ENCODE measurements at places on chromosomes 5 and 9. TPM values are rescaled to one million over a fixed set of nuclear protein-coding genes. Genes with fewer than 3 reads are reported as not detected.

Gene FEM1C
- 14.3 TPM for total RNA-seq

- DNase-seq: no peak
Measured at GRCh38 chr5:41364346-41364745, 146.1 kb downstream of the PLCXD3 start.

DNA sequence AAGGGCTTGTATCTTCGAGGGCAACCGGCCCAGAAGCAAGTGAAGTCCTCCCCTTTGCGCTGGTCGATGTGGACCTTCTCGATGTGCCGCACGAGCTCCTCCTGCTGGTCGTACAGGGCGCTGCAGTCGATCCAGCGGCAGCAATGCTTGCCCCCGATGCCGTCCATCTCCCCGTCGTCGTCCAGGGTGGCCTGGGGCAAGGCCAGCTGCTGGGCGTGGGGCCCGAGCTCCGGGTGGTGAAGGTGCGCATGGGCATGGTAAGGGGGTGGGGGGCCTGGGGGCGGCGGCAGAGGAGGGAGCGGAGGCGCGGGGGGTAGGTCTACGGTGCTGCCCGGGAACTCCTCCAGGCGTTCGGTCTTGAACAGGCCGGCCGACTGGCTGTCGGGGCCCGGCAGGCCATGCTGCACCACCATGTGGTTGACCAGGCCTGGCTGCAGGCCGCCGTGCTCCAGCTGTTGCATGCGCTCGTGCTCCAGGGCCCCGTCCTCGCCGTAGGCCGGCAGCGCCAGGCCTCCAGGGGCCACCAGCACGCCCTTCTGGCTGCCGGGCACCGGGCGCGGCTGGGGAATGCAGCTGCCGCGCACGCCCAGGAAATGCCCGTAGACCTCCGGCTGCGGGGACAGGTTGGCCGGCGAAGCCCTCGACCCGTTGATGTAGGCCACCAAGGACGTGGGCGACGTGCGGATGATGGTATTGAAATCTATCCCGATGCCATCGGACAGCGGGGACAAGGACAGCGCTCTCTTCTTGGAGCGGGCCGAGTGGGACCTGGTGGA lies 181.8 kb downstream of the GLIS3 start:
- no peak for DNase-seq

GRCh38 chr9:115204904-115205453 lies 87.0 kb upstream of the TNC start:
- DNase-seq: peak; percentile 94

Data from RPMI7951 (cell line).